ENCODE measurements at places on chromosomes 4 and X.

DNA sequence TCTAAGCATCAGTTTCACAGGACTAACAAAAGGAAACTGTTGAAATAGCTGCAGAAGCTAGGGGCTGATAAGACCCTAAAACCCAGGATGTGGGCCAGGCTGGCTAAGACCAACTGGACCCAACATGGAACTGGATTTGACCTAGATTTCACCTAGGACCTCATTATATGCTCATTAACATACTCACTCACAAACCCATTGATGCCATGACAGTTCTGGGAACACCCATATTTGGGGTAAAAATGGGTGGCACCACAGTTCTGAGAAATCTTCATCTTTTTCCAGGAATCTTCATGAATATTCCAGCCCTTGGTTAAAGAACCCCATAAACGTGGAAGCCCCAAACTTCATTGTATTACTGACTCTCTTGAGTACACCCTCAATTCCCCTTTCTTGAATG lies 41.1 kb downstream of the HSD17B13 start:
- no peak for DNase-seq

- no peak for DNase-seq
These were observed 44.0 kb downstream of the ADRA2C start for GRCh38 chr4:3810111-3810680.

GRCh38 chr4:186932631-186933187 lies 209.1 kb upstream of the FAT1 start:
- DNase-seq, result no peak

DNA sequence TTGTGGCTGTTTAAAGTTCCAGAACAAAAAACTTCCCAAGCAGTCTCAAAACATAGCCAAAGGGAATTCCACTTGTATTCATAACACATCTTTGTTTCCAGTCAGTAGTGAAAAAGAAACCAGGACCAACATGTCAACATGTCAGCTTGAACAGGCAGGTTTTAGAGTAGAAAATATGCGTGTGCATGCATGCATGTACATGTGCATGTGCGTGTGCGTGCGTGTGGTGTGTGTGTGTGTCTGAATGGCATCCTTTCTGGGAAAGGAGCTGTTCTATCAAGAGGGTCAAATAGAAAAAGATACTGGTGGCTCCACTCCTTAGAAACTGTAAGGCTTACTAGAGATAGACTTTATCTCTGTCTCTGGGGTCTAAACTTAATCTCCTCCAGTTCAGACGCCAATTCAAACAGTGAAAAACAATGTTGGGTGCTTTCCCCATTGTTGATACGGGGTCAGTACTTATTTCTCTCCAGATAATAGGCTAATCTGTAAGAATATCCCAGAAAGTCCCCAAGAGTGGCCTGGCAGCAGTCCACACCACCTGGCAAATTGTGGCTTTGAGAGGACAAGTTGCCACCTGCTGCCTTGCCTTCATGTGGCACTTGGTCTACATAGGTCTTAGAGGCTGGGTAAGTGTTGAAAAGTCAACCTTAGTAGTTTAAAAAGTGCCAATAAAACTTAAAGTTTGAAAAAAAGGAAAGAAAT lies 110.4 kb downstream of the SCD5 start:
- no peak for DNase-seq

- no peak for DNase-seq
These were observed 846.7 kb upstream of the PRKX start for GRCh38 chrX:4560192-4560591.

GRCh38 chr4:74934016-74934831 lies 1.3 kb downstream of the PARM1 start:
- DNase-seq, result peak; percentile 33

Data from COR-L47 (cell line).